Activated T-helper 2 cell treated with anti-CD3 and anti-CD28 coated beads, Interferon-gamma antibody, Interleukin-2, Interleukin-4, amounts not matched to agents 10 μg/mL and 5 μg/mL and 100 μg/mL, durations not matched to agents 14 hours and 24 hours and 36 hours (primary cell): ENCODE measurements at places on chromosomes 6 and 20. TPM values are rescaled to one million over a fixed set of nuclear protein-coding genes. Genes with fewer than 3 reads are reported as not detected.

The CAP2 gene
- total RNA-seq = not detected in 2 replicates

The SLCO4A1 gene
- total RNA-seq = 59.2 and 61.1 TPM in 2 replicates

The OLIG3 gene
- total RNA-seq = not detected in 2 replicates

The HSPA12B gene
- total RNA-seq = 0.05 TPM in 1 of 2 replicates, not detected in the other

The HLA-DQA1 gene
- total RNA-seq = 5.0 and 6.3 TPM in 2 replicates

The FAM184A gene
- 2.6 and 2.9 TPM in 2 replicates for total RNA-seq

The FAM83B gene
- not detected in 2 replicates for total RNA-seq

The HCRTR2 gene
- not detected in 2 replicates for total RNA-seq

The PNPLA1 gene
- total RNA-seq = not detected in 2 replicates

The PHACTR3 gene
- not detected in 2 replicates for total RNA-seq

The FBXO30 gene
- 6.4 and 6.8 TPM in 2 replicates for total RNA-seq

The AGPAT1 gene
- 32.0 and 32.9 TPM in 2 replicates for total RNA-seq

The BHLHE23 gene
- total RNA-seq = not detected in 2 replicates

The PLN gene
- total RNA-seq = not detected in 2 replicates

The POPDC3 gene
- total RNA-seq = not detected in 2 replicates

The NCOA3 gene
- total RNA-seq = 119 and 126 TPM in 2 replicates

The OSER1 gene
- total RNA-seq = 21.4 and 22.4 TPM in 2 replicates

The MUC21 gene
- not detected in 2 replicates for total RNA-seq

The RBM24 gene
- total RNA-seq = not detected in 2 replicates

The HLA-DRA gene
- total RNA-seq = 20.8 and 23.7 TPM in 2 replicates

The ADGRF1 gene
- total RNA-seq = not detected in 2 replicates

The TEAD3 gene
- 1.8 and 2.0 TPM in 2 replicates for total RNA-seq

The TPBG gene
- total RNA-seq = 0.07 TPM in 1 of 2 replicates, not detected in the other

The HLA-DRB1 gene
- 22.9 and 27.2 TPM in 2 replicates for total RNA-seq

The INSM1 gene
- 31.5 and 32.1 TPM in 2 replicates for total RNA-seq

The HACE1 gene
- 19.0 and 19.2 TPM in 2 replicates for total RNA-seq

The PAX1 gene
- total RNA-seq = not detected in 2 replicates

The HDGFL1 gene
- total RNA-seq = not detected in 2 replicates

The PDE10A gene
- 0.05 TPM in 1 of 2 replicates, not detected in the other for total RNA-seq

The SLC17A1 gene
- total RNA-seq = 0.32 and 0.34 TPM in 2 replicates

The DLK2 gene
- total RNA-seq = 2.1 and 2.5 TPM in 2 replicates

The HNF4A gene
- not detected in 2 replicates for total RNA-seq
